ENCODE measurements at places on chromosomes 7 and 10.

DNA sequence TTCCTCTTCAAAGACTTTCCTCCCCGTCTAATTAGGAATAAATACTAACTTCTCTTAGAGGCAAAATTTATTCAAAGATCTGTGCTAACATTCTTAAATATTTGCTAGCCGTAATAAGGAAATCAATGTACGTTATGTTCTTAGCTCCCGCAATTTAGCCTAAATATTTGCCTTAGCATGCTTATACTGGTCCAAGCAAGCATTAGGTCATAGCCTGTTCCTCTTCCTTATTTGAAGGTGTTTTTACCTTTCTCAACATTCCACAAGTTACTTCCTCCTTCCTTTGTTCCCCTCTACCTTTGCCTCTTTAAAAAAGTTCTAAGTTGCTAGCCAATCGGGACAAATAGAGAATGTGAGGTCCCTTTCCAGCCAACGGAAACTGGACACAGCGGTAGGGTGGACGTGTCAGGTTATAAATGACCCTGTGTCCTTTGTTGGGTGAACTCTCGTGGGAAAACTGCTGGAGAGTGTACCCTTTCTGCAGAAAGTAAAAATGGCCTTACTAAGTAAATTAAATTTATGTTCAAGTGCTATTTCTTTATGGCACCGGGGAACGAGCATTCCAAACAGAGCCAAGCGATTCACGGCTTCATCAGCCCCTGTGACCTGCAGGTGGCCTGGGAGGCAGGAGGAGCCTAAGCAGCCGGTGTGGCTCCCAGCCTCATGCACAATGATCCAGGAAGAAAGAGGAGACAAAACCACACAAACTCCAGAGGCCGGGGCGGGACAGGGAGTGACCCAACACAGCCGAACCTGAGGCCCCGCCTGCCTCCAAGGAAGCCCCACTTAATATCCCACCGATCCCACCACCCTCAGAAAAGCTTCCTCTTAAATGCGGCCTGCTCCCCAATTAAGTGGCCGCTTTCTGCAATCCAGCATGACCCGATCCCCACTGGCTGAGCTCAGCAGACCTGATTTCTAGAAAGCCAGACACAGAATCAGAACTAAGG lies 67.0 kb downstream of the ZRANB1 start:
- no peak for DNase-seq

GRCh38 chr7:5437987-5438386 lies 14.4 kb upstream of the TNRC18 start:
- no peak for DNase-seq

DNA sequence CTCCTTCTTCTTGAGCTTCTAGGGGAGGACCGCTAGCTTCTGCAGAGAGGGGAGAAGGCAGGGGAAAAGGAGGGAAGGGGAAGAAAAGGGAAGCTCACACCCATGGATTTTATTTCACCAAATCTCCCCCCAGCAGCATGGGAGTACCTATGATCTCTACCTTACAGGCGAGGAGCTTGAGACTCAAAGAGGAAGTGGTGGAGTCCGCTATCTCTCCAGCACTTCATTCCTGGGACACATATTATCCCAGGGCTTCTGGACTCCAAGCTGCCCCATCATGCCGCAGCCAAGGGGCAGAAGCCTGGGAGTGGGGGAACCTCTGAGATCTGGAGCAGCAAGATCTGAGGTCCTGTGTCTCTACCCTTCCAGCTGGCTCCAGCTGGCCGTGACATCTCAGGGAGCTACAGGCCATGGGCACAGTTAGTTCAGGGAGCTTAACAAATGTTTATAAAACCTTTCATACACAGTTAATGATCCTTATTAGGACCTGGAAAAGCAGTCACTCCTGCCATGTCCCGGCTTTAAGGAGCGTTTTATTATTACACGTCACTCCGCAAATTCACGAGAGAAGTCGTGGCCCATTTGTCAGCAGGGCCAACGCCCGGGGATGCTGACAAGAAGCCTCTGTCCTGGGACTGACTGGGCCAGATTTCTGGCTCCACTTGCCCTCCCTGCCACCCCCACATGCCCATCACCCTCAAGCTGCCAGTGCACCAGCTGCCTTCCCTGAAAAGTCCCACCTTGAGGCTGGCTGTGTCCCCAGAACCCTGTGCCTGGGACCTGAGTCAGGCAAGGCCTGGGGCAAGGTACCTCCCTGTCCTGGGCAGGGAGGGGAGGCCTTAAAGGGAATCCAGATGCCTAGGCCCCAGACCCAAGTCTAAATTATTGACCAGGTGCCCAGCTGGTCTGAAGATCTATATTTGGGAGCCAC lies 132.1 kb upstream of the ZMIZ1 start:
- no peak for DNase-seq

- DNase-seq, result no peak
Measured at GRCh38 chr7:113094517-113095249, 8.1 kb upstream of the GPR85 start.

- no peak for DNase-seq
Measured at GRCh38 chr7:114073701-114074100, 154.9 kb upstream of the PPP1R3A start.

GRCh38 chr10:129027906-129028305 lies 439.1 kb upstream of the MGMT start:
- DNase-seq, result no peak

- no peak for DNase-seq
Measured at GRCh38 chr10:72014197-72014596, 50.0 kb downstream of the CHST3 start.

GRCh38 chr10:59633063-59633462 lies 76.6 kb downstream of the SLC16A9 start:
- no peak for DNase-seq

GRCh38 chr10:24162206-24162985 lies 46.5 kb upstream of the KIAA1217 start:
- no peak for DNase-seq

DNA sequence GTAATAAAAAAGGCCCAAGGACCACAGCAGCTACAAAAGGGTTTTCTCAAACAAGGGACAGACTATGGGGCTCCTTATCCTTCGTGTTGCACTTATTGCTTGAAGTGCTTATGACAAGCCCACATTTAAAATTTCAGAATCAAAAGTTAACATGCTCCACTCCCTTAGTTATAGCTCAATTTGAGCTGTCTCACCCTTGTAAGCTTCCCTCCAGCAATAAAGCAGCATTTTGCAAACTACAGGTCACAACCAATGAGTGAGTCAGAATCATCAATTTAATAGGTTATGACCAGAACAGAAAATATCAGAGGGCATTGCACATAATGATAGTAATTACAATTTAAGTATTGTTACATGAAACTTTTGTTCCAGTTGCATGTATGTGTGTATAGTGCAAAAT lies 53.0 kb downstream of the IMMP2L start:
- DNase-seq, result no peak

GRCh38 chr10:3701491-3701890 lies 83.5 kb downstream of the KLF6 start:
- DNase-seq, result no peak

DNA sequence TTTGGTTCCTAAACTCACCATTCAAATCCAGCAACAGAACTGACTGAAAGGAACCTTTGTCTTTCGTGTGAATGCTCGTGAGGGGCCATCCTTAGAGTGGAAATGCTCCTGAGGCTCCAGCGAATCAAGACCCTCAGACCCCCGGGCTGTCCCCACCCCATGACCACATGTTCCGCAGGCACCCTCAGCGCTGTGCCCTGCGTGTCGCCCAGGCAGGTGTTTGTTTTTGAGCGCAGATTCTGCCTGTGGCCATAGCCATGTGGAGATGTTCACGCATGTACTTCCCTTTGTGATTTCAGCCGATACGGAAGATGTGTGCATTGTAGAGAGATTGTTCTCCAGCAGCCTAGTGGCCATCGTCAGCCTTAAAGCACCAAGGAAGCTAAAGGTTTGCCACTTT lies 24.2 kb downstream of the WIPI2 start:
- DNase-seq, result no peak

GRCh38 chr10:17113889-17114540 lies 15.6 kb downstream of the CUBN start:
- DNase-seq, result no peak

GRCh38 chr7:71389976-71390375 lies 258.0 kb downstream of the GALNT17 start:
- DNase-seq, result no peak

DNA sequence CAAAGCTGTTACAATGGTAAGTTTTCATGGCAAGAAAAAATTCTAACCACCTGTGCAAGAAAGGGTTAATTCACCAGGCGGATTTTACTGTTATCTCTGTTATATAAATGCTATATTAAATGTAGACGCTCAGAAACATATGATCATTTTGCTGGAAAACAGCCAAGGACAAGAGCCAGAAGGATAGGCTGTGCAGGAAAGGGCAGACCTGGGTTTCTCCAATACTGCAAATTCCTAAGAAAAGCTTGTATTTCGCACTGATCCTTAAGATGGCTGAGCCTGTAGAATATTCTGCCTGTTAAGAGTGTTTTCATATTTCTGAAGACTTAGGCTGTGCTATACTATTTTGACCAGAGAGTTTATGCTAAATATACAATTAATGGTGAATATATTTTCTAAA lies 564.1 kb upstream of the KCND2 start:
- DNase-seq, result no peak

DNA sequence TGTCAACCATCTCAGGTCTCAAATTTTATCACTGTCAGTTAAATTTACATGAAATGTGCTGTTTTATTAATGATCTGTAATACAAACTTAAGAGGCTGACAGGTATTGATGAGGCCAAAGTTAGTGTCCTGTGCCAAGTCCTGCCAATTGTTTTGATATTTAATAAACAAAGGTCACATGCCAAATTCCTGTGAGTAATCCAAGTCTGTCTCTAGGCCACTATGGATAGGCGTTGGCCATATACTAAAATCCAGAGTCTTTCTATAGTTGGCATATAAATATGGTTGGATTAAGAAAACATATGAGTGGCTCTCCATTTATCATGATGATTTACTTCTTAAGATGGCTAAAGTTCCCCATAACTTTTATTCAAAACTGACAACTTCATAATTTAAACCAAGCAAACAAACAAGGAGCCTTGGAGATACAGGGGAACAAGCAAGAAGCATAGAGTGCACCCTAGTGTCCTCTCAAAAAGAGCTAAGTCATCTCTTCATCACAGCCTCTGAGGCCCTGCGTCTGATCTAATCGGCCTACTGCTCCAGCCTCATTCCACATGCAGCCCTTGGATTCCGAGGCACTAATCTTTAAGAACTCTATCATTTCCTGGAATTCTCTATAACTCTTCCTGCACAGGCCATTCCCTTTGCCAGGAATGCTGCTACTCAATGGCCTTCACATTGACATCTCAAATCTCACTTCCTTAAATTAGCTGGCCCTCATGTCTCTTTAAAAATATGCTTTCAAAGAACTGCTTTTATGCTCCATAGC lies 32.7 kb upstream of the NRCAM start:
- DNase-seq, result no peak

DNA sequence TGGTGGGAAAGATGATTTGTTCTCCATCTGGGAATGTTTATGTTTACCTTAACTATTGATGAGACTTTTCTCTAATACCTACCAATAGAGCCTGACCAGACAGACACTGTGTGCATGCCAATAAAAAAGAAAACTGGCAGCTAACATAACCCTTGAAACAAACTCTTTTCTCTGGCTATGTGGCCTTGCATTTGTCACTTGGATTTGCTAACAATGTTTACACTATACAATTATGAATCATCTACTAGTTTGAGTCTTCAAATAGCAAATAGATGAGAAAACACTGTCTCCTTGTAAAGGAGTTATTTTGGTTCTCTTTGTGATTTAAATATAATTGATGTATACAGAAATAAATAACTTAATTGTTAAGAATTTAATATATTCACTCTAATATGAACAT lies 273.1 kb downstream of the SEMA3D start:
- no peak for DNase-seq

- DNase-seq, result no peak
Measured at GRCh38 chr10:25029519-25029918, 13.1 kb downstream of the THNSL1 start.

- no peak for DNase-seq
Measured at GRCh38 chr7:12731214-12731656, 43.8 kb downstream of the ARL4A start.

DNA sequence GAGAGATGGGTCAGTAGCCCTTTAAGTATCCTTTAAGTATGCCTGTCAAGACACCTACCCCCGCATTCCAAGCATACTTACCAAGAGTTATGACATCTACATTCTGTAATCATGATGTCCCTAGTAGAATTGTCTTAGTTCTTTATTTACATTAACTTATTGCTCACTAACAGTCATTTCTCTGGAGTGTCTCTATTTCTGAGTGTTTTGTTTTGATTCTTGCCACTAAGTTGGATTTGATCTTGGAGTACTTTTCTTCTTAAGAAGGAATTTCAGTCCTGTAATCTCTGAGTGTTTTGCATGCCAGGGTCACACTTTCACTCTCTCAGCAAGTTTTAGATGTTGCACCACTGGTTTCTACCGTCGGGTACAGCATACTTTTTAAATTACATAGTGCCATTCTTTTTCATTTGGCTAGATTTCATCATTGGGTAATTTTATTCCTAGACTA lies 1053.9 kb downstream of the KCNMA1 start:
- DNase-seq, result no peak

DNA sequence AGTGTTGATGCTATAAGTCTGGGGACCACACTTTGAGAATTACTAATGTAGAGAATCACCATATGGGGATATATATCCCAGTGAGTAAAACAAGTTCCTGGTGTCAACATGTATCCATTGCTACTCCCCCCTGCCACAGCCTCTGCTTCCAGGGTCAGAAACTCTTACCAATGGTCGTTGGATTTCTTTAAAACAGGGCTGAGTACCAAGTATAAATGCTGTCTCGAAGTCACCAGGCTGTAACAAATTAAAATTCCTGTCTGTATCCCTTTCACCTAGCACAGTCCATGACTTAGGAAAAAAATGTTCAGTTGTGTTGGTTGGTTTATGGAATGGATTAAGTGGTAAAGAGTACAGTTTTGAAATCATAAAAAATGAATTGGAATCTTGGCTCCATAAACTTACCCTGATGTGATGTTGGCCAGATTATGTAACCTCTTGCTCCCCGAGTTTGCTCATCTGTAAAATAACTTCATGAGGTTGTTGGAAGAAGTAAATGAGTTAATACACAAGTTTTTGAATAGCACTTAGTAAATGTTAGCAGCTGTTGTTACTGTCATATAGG lies 364.0 kb upstream of the LRGUK start:
- DNase-seq, result no peak

DNA sequence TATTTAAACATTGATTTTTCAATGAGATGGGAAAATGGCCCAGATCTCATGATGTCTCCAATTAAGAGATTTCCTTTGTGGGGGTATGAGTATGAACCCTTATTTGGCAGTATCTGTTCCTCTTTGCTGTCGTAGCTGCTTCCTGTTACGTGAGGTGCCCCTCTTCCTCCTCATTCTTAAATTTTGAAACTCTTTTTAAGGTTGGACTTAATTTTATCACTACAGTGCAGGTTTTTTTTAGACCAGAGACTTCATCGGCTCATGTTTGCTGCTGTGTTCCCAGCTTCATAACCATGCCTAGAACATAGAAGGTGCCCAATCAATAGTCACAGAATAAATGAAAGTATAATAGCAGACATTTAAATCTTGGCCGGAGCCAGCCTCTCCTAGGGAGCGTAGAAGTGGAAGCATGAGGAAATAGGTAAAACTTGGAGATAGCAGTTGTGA lies 2.4 kb downstream of the MIOS start:
- DNase-seq, result no peak

- no peak for DNase-seq
Measured at GRCh38 chr7:72785166-72785955, 42.6 kb downstream of the TYW1B start.

GRCh38 chr7:95871075-95871848 lies 98.9 kb downstream of the DYNC1I1 start:
- peak; percentile 3 for DNase-seq

GRCh38 chr10:82089327-82089726 lies 214.3 kb downstream of the NRG3 start:
- DNase-seq, result no peak

- no peak for DNase-seq
Measured at GRCh38 chr7:116752305-116753074, 80.5 kb downstream of the MET start.

GRCh38 chr7:158278745-158279320 lies 308.8 kb downstream of the PTPRN2 start:
- no peak for DNase-seq
